Stimulated activated CD8-positive, alpha-beta memory T cell treated with anti-CD3 and anti-CD28 coated beads, Interleukin-4, amount 100 ng/mL, for 1 hour (primary cell): ENCODE measurements at places on chromosomes 13 and 19.

DNA sequence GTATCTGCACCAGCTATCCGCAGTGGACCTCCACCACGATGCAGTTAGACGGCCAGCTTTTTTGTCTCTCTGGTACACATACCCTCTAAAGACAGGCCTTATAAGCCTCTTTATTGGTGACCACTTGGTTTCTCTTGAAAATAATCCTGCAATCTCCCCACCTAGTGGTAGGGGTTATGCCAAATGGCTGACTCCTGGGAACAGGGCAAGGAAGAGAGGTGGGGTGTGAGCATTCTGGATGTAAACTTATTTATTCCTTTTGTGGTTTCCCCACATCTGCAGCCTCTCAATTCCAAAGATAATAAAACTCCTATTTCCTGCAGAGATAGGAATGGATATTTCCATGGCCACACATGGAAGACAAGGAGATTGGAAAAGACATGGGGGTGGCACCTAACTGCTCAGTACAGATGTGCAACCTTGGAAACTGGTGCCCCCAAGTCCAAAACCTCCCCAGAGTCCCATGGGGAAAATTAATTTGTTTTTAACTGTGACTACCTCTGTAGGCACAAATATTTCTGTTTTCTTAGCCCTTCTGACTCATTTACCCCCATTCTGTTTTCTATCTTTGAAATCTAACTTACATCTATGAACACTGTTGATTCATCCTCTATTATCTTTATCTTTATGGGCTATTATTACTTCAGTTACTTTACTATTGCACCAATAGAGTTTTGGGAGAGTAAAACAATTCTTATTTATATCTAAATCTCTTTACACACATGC lies 112.7 kb upstream of the TSHZ3 start:
- no peak for DNase-seq

DNA sequence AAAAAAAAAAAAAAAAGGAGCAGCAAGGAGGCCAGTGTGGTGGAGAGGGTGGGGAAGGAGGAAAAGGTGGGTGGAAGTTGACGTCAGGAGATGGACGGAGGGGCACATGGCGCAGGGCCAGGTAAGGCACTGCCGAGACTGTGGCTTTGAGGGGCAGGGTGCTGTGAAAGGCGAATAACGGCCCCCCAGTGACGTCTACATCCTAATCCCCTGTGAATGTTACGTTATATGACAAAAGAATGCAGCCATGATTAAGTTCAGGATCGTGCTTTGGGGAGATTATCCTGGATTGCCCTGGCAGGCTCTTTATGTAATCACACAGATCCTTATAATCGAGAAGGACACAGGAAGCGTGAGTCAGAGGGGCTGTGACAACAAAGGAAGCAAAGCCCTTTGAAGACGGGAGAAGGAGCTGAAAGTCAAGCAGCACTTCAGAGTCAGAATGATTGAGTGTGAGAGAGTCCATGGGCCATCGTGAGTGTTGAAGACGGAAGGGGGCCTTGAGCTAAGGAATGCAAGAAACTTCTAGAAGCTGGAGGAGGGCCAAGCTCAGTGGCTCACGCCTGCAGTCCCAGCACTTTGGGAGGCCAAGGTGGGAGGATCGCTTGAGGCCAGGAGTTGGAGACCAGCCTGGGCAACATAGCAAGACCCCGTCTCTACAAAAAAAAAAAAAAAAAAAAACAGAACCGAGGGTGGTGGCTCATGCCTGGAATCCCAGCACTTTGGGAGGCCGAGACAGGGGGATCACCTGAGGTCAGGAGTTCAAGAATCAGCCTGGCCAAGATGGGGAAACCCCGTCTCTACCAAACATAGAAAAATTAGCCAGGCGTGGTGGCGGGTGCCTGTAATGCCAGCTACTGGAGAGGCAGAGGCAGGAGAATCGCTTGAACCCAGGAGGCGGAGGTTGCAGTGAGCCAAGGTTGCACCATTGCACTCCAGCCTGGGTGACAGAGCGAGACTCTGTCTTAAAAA lies 13.8 kb upstream of the CEACAM16 start:
- DNase-seq: no peak

DNA sequence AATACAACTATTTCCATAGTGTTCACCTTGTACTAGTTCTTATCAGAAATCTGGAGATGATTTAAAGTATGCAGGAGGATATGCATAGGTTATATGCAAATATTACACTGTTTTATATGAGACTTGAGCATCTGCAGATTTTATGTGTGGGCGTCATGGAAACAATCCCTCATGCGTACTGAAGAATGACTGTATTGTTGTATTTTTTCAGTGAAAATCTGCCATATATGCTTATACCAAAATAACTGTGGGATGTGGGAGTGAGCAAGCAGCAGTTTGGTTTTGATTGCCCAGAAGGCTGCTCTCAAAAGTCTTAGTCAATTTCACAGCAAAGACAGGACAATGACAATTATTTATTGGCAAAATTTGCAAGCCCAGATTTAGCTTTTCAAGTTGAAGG lies 238.8 kb upstream of the PCDH20 start:
- no peak for DNase-seq

- no peak for DNase-seq
Measured at GRCh38 chr19:39645800-39646411, 9.8 kb upstream of the LGALS16 start.

- DNase-seq: no peak
Measured at GRCh38 chr13:46577696-46578589, 25.0 kb downstream of the LRCH1 start.

GRCh38 chr13:70363991-70364390 lies 255.7 kb upstream of the KLHL1 start:
- DNase-seq: no peak

DNA sequence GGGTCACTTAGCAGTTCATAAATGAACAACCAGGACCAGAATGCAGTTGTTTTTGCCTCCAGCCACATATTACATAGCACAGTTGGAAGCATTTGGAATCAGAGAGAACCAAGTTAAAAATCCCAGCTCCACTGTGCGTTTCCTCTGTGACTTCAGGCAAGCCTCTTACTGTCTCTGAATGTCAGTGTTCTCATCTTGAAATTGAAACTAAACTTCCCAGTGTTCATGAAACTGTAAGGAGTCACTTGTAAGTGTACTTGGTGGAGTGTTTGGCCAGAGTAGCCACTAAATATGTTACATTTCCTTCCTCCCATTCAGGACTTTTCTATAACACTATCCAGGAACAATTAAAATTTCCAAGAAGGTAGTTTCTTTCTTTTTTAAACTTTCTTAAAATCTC lies 276.8 kb downstream of the KCNRG start:
- DNase-seq: no peak

GRCh38 chr19:7349961-7350711 lies 1.4 kb downstream of the ARHGEF18 start:
- DNase-seq: no peak

DNA sequence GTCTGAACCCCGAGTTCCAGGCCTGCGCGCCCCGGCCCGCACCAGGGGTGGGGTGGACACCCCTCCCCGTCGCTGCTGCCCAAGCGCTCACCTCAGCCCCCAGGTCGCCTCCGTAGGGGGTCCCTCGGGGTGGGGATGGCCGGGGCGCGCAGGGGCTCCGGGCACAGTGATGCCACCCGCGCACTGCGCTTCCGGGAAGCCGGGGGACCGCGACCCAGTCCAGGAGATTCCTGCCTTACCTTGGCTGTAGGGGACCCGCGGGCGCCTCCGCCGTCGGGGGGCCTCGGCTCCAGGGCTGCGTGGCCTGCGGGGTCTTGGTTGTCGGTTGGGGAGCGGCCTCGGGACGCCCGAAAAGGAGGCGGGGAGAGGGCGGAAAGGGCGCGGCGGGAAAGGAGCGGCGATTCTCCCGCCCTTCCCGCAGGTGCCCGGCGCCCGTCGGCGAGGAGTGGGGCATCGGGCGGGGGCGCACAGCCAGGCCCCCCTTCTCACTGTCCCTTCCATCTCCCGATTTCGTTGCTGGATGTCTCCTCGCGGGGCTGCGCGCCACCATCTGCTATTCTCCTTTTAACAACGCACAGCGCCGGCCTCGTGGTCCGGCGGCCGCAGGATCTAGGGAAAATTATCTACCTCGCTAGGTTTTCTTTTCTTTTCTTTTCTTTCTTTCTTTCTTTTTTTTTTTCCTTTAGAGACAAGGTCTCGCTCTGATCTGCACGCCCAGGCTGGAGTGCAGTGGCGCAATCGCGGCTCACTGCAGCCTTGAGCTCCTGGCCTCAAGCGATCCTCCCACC lies at the start of gene KEAP1:
Gene KEAP1, minus strand, starts transcription at position 355 of the 788 bp plus-strand sequence. CDS start 3,323 bp downstream, outside the sequence.
- no peak for DNase-seq

DNA sequence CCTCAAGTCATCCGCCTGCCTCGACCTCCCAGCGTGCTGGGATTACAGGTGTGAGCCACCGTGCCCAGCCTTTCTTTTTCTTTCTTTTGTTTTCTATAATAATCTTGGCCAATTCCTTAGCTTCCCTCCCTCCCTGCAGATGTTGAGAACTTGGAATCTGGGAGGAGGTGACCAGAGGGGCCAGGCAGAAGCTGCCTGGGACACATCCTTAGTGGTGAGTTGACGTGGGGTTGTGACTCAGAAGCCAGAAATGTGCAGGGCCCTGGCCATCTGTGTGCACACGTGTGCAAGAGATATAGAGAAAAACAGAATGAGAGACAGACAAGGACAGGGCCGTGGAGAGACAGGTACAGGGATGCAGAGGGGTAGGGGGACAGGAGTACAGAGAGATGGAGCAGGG lies 154.3 kb downstream of the SIPA1L3 start:
- no peak for DNase-seq

GRCh38 chr19:51097166-51097738 lies 11.0 kb downstream of the CTU1 start:
- DNase-seq: peak; percentile 50

- no peak for DNase-seq
Measured at GRCh38 chr19:38667661-38668171, 20.3 kb downstream of the ACTN4 start.

- peak; percentile 24 for DNase-seq
Measured at GRCh38 chr19:12194827-12195731, 32.2 kb downstream of the ZNF136 start.
